CMK (cell line): ENCODE measurements at places on chromosomes 7 and 10.

DNA sequence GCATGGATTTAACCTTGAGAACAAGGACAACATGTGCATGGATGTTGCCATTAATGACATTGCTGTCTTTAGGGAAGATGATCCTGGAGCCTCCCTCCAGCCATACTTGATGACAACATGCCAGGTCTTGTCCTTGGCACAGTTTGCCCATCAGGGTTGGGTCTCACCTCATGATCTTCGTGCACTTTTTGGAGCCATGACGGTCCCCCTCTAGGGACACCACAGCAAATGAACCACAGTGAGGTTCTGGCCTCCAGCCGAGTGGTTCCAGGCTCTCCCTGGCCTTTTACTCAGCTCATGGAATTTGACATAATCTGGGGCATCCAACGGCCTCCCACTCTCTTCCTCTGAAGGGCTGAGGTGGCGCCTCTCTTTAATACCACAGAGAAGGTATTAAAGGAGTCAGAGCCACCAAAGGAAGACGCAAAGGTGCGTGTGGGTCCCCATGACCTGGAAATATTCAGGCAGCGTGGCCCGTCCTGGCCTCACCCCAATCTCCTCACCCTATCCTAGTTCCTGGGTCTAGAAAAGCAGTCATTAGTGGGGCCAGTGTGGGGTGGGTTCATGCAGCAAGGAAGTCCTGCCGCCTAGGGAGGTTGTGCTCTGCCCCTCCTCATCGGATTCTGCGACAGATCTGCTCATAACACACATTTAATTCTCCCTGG lies 184.8 kb downstream of the CXCL12 start:
- no peak for DNase-seq

DNA sequence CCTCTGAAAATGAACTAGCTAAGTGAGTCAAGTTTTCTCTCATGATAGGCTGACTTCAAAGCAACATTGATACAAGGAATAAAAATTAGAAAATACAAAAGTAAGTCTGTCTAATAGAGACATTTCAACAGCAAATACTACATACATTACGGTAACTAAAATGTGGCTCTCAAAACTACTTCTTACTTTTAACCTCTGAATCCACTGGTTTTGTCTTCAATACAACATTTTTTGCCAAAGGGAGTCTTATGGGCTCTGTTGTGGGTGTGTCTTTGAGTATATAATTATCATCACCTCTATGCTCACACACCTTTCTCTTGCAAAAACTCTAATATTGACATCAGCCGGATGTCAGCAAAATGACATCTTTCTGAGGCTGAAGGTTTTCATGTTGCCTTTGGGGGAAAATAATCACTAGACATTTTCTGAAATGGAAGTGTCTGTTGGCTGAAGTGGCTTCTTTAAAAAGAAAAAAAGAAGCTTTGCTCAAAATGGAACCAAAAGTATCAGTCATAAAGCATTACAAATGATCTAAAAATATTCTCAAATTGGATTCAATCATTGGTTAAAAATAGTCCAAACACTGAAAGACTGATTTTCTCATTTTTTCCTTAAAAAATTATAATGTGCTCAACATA lies 41.8 kb upstream of the FAM133B start:
- no peak for DNase-seq

DNA sequence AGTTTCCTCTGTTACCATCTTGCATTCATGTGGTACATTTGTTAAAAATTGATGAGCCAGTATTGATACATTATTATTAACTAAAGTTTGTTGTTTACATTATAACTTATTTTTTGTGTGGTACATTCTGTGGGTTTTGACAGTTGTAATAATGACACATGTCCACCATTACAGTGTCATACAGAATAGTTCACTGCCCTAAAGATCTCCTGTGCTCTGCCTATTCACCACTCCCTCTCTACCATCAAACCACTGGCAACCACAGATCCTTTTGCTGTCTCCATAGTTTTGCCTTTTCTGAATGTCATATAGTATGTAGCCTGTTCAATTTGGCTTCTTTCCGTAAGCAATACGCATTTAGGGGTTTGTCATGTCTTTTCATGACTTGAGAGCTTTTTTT lies 156.9 kb downstream of the PHF14 start:
- no peak for DNase-seq

- DNase-seq, result no peak
Observed at GRCh38 chr10:129339191-129339590, 127.8 kb upstream of the MGMT start.

GRCh38 chr10:103192089-103192450 lies 1.0 kb downstream of the NT5C2 start:
- DNase-seq, result no peak

- no peak for DNase-seq
Observed at GRCh38 chr7:103888603-103889153, 100.8 kb downstream of the RELN start.

DNA sequence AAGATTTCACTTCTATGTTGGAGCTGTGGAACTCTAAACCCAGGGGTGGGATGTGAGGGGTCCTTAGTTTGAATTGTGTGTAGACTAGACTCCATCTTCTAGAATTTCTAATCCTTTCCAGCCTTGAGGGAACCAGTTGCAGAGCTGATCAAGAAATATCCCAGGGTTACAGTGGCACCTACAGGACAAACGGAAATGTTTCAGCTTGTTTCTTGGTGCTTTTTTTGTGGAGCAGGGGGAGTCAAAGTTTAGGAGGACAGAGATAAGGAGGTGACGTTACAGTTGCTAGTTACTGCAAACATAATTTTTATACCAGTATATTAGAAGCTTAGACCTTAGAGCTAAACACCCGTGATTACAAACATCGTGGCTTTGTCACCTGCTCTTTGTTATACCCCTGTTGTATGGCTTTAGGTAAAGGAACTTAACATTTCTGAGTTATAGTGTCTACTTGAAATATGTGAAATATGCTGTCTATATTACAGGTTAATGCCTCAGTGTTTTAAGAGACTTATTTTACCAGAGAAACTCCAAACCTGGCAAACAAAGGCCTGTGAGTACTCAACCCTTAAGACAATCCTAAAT lies 84.5 kb upstream of the DYNC1I1 start:
- no peak for DNase-seq

- no peak for DNase-seq
Observed at GRCh38 chr10:114932945-114933344, 5.0 kb upstream of the TRUB1 start.

DNA sequence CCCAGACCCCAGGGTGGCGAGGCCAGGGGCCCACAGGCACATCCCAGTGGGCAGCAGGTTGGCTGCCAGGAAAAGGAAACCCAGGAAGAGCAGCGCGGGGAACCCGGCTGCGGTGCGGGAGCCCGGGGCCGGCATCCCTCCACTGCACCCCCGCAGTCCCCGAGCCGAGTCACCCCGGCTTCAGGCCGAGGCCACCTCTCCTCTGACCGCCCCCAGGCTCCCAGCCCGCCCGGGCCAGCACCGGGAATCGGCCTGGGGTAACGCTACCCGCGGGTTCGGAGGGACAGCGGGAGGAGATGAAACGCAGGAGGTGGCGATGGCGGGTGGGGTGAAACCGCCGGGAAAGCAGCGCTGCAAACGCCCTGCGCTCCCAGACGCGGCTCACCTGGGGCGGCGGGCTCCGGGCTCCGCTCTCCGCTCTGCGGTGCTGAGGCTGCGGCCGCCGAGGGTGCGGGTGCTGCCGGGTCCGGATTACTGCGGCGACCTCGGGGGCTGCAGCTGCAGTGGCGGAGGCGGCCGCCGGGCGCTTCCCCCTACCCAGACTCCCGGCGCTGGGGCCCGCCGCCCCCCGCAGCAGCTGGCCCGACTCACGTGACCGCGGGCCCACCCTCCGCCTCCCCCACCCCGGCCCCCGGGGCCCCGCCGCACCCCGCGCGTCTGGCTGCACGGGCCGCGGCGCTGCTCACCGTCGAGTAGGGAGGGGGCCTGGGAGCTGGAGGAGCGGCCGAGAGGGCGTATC lies at the start of gene SCRN1:
SCRN1 (minus strand) TSS at position 545 of the 739 bp plus-strand sequence. CDS start 20,734 bp downstream, outside the sequence.
- no peak for DNase-seq

- DNase-seq, result no peak
Observed at GRCh38 chr10:114548662-114549061, 109.4 kb downstream of the ABLIM1 start.

DNA sequence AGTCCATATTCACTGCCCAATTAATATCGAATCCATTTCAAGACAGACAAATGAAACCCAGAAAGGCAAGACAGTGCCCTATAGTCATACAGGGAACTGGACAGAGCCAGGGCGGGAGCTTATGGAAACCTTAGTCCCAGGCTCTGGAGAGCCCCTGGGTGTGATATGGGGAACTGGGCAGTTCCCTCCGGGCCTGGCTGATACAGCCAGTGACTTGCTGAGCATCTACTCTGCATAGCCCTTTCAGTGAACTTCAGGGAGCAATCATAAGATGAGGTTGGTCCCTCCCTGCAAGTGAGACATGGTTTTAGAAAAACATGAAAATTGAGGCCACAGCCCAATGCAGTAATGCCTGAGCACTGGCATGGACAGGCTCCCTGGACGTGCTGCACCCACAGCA lies 241.9 kb downstream of the GRID1 start:
- no peak for DNase-seq

DNA sequence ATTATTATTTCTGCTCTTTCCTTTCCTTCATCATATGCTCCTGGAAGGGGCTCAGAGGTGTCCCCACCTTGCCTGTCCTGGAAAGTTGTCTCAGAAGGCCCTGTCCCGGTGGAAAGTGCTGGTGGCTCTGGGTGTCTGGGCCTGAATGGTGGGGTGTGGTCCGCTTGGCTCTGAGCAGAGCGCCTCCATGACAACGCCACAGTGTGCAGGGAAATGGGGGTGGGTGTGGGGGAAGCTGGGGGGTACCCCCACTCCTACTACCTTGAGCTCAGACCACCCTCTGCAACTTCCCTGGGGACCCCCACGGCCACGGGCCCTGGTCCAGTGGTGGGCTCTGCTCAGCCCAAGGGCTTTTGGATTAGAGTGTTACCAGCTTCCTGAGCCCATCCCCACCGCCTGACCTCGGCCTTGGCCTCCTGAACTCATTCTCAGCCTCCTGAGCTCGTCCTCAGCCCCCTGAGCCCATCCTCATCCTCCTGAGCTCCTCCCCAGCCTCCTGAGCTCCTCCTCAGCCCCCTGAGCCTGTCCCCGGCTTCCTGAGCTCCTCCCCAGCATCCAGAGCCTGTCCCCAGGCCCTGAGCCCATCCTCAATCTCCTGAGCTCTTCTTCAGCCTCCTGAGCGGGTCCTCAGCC lies 106.4 kb upstream of the FAM20C start:
- DNase-seq, result no peak

GRCh38 chr7:69847921-69848612 lies 249.8 kb downstream of the AUTS2 start:
- no peak for DNase-seq

GRCh38 chr7:83677180-83677866 lies 28.4 kb upstream of the SEMA3E start:
- no peak for DNase-seq

DNA sequence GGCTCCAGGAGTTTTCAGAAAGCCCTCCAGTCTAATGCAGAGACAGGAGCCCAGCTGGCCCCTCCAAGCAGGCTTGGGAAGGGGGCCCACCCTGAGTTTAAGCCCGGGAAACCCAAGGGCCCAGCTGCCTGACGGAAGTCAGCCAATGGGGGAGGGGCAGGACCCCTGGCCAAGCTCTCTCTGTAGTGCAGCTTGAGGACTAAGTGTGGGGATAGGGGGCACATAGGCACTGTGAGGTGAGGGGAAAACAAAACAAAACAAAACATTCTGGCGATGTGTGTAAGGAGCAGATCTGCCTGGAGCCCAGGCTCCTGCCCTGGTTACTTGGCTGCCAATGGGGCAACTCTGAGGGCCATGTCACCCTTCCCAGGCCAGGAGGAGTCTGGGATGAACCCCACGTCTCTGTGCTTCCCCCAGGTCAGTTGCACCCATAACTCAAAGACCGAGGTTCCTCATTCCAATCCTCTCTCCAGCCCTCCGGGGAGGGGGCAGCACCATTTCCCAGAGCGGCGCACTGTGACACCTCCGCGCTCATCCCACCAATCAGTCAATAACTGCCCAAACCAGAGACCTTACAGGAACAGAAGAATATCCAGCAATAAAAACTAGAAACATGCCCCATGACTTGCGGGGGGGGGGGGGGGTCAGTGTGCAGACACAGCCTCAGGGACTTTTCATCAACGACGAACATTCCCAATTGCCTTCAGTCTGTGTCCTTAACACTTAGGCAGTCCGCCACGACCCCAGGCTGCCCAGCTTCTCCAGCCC lies 1.7 kb downstream of the CXCL12 start:
- no peak for DNase-seq

- DNase-seq, result no peak
Observed at GRCh38 chr7:4274286-4274685, 407.8 kb upstream of the FOXK1 start.

GRCh38 chr10:63798599-63799498 lies 277.6 kb downstream of the REEP3 start:
- no peak for DNase-seq

DNA sequence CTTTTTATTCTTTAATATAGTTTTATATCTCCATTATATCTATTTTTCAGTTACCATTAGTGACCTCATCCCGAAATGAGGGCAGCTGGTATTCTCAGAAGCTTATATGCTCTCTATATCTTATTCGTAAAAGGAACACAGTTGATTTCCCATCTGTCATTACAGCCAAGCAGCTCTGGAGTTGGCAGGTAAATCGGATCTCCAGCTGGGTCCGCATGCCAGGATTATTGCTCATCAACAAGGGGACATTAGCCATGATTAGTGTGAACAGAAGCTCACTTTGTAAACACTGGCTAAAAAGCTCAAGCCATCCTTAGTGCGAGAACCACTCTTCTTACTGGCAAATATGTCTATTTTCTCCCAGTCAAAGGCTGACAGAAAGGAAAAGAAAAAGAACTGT lies 180.3 kb downstream of the NPSR1 start:
- DNase-seq, result no peak

- DNase-seq, result no peak
Observed at GRCh38 chr7:27678617-27679260, 16.1 kb upstream of the HIBADH start.

GRCh38 chr7:155808549-155809331 lies 3.5 kb downstream of the SHH start:
- DNase-seq, result no peak

DNA sequence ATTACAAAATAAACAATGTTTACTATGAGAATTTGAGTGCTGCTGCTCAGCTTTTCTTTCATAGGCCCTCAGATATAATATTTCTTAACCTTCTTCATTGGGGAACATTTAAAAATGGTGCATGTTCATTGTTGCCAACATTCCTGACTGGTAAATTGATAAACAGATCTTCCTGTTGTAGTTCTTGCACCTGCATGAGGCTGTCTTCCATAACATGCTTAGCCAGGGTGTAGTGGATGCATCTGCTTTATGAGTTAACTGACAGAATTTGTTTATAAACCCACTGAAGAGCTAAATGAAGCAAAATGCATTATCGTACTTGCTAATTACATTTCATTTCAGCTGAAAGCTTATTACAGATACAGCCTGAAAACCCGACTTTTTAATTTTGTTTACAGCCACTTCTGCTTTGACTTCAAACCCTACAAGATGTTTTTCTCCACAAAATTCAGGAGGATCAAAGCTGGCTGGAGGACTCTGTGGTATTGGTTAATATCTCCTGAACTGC lies 177.2 kb downstream of the SEM1 start:
- DNase-seq, result no peak

- DNase-seq, result no peak
Observed at GRCh38 chr7:93165447-93165846, 17.3 kb upstream of the SAMD9L start.
